ENCODE measurements at places on chromosomes 3 and 15. TPM values are rescaled to one million over a fixed set of nuclear protein-coding genes. Genes with fewer than 3 reads are reported as not detected.
A peak's percentile ranks its signal among the peaks of the same experiment; 100 is the strongest.

- no peak for DNase-seq
These were observed 51.7 kb downstream of the CNTN3 start for GRCh38 chr3:74562558-74563269.

DNA sequence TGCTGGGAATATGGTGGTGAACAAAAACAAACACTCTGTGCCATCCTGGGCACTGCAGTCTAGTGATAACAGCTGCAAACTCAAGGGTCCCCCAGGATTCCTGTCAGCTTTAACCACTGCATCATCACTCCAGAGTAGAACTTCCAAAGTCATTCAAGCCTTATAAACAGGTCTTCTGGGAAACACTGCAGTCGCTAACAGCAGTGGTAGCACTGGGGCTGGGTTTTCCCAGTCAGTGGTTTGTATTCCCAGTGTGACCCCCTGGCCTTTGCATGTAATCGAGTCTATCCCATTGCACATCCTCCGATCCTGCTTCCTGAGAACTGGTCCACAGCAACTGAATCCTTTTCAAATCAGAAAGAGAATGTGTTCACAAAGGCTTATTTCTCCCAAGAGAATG is 623.5 kb downstream of the EDEM1 start:
- no peak for DNase-seq

DNA sequence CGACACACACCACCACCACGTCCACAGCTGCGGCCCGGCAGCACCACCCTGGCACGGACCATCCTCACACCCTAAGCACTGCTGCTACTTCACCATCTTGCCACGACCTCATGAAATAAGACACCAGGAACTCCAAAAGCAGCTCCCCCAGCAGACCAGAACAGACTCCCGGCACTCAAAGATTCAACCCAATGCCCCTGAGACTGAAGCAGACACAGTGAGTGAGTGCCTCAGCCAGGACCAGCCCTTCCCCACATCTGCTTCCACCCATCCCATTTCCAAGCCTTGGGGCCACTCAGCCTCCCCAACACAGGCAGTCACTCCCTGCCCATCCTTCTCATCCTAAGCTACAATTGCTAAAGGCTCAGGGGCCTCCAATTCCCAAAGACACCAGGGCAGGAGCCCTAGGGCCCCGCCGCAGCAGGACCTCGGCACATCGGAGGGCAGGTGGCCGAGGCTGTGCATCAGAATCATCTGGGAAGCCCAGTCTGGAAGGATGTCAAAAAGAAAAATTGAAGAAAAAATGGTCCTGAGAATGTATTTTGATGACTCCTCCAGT is 18.4 kb upstream of the OCA2 start:
- no peak for DNase-seq

DNA sequence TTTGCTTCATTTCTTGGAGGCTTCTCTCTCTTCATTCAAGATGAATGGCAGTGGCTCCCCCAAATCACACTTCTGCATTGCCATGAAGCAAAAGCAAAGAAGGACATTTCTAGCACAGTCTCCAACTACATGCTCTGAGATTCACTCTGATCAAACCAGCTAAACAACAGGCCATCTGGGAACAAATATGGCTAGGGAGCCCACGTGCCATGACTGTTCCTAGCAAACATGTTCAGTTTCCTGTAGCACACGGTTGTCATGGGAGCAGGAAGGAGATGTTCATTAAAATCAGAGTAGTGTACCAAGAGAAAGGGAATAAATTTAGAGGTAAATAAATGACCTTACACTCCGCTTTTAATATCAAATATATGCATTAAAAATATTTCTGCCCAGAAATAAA is 327.3 kb downstream of the GBE1 start:
- no peak for DNase-seq

DNA sequence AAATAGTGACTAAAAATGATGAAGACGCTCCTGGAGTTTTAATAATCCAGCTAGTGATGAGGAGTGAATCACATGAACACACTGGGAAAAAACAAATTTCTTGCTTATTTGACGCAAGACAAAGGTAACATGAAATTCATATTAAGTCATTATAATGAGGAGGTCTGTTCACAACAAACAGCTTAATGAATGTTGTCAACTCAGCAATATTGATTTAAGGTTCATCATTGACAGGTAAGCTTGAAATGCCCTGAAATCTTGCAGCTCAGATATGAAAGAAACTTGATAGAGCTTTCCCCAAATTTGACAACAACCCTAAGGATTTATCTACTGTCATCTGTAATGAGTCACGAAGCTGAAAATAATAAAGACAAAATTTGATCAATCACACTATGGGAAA is 108.1 kb upstream of the SELENOK start:
- no peak for DNase-seq

DNA sequence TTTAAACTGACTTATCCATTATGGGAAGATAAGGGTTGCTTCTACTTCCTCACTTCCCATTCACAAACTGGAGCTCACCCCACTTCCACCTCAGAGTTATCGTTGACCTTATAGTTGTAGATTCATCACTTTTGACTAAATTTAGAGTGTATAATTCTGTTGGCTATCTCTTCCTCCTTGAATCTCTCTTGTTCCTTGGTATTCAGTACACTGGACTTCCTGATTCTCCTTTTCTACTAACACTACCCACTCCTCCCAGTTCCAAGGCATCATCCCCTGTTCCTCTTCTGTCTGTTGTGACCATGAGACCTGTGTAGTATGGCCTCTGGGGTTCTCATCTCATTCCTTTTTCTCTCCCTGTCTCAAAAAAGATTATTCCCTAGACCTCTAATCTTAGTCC is 5.9 kb upstream of the GPR87 start:
- no peak for DNase-seq

GRCh38 chr15:38638811-38639210 is 74.2 kb upstream of the RASGRP1 start:
- DNase-seq = no peak

- DNase-seq = no peak
These were observed 49.9 kb upstream of the ABI3BP start for GRCh38 chr3:101042996-101043686.

GRCh38 chr3:30341851-30342250 is 264.6 kb upstream of the TGFBR2 start:
- DNase-seq = no peak

DNA sequence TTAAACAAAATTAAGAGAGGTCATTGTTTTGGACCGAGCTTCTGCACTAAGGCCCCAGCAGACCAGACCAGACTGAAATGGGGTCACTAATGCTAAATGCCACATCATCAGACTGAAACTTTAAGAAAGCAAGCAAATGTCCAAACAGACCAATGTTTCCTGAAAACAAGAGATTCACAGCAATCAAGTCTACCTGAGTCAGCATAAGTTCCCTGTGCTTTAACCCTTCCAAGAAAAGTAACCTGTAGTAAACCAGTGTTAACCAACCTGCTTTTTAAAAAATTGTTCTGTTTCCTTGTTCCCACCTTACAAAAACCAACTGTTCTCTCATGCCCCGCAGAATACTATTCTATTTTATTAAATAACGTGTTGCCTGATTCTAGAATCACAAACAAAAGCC is 241.1 kb upstream of the GADL1 start:
- no peak for DNase-seq

- peak; percentile 53 for DNase-seq
These were observed 27.5 kb downstream of the MELTF start for GRCh38 chr3:197001972-197002700.

GRCh38 chr15:40427188-40427587 is 13.6 kb upstream of the BAHD1 start:
- DNase-seq = no peak

DNA sequence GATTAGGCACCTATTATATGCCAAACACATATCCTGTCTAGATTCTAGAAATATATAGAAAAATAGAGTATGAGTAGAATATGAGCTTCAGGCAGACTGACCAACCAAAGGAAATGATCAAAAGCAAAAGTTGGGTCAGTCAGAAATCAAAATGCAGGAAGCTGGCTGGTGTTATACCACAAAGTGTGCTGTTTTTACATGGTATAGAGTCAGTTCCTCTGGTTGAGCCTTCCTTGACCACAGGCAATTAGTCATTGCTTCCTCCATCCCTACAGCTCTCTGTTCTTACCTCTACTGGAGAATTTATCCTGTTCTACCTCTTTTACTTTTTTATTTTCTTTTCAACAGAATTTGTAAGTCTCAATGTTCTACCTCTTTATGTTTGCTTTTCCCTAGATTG is 149.8 kb downstream of the TMCO5A start:
- no peak for DNase-seq

DNA sequence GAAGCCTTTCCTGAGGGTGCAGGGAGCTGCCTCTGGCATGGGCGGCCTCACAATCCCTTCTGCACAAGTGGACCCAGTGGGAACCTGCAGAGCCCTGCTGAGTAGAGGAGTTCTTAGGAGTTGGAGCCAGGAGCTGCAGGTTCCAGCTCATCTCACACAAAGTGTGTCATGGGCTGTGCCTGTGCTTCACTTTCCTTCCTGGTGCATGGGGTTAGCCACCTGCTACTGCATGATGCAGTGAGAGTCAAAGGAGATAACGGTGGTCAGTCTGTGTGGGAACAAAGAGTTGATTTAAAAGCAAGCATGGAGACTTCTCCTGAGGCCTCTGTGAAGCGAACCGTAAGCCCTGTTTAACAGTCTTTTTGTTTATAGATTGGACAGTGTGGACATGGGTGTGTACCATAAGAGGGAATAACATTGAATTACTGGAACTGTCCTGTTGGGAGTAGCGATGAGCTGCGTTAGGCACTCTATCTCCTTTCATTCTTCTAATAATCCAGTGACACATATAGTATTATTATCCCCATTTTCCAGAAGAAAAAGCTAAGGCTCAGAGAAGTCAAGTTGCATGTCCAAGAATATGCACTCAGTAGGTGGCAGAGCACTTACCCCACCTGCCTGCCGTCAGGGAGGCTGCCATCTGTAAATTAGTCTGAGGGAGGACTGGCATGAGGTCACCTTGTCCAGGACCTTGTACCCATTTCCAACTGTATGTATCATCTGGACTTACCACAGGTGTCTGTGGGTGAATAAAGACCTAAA is 68.7 kb upstream of the PRR23C start:
- DNase-seq = no peak

GRCh38 chr3:193852901-193853300 is 259.9 kb downstream of the OPA1 start:
- DNase-seq = no peak

DNA sequence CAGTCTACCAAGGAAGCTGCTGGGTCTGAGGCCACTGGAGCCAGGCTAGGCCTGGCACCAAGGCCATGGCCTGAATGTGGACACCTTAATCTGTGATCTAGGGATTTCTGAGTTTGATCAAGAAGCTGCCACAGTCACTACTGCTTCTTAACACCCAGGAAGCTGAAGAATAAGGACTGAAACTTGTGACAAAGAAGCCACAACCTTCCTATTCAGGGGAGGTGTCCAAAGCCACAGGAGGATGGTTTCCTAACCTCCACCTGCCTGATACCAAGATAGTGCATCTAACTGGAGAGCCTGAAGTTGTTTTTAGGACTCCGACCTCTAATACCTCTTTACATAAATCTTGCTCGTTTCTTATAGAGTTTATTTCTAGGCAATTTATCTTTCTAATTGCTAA is 5.5 kb upstream of the ANO10 start:
- no peak for DNase-seq

- DNase-seq = no peak
These were observed 5.4 kb downstream of the BTBD1 start for GRCh38 chr15:83061680-83062079.

GRCh38 chr3:155031186-155031585 is 48.9 kb upstream of the MME start:
- no peak for DNase-seq

- DNase-seq = peak; percentile 95
These were observed at the start of gene SH3GL3 for GRCh38 chr15:83446904-83447709. TSS of gene SH3GL3 (plus strand) at chr15:83447341. CDS start at chr15:83447534, 193 bp downstream.

DNA sequence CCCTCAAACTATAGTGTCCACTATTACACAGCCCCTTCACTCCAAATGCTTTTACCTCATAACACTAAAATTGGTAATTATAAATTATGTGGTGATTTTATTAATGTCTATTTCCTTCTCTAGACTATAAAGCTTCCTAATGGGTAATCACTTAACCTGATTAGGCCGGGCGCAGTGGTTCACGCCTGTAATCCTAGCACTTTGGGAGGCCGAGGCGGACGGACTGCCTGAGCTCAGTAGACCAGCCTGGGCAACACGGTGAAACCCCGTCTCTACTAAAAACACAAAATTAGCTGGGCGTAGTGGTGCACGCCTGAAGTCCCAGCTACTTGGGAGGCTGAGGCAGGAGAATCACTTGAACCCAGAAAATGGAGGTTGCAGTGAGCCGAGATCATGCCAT is 71.3 kb upstream of the PYGO1 start:
- no peak for DNase-seq

Gene TICRR
- total RNA-seq = 1.2 TPM

Gene SERPINI2
- 1.3 TPM for total RNA-seq

Gene GCSAM
- total RNA-seq = not detected

Gene MDFIC2
- total RNA-seq = not detected

Gene CCDC13
- 31.7 TPM for total RNA-seq

Gene CCDC39
- not detected for total RNA-seq

Gene FOXB1
- total RNA-seq = not detected

Gene SEMA6D
- total RNA-seq = 21.7 TPM

Gene WDR72
- not detected for total RNA-seq

All from stomach (tissue), 19 donors.